ENCODE measurements at places on chromosomes 4 and X.

GRCh38 chr4:174474457-174475075, 47.7 kb downstream of the HPGD start:
- DNase-seq, result no peak

- no peak for DNase-seq
These were observed 399.9 kb downstream of the GASK1B start for GRCh38 chr4:157772907-157773306.

DNA sequence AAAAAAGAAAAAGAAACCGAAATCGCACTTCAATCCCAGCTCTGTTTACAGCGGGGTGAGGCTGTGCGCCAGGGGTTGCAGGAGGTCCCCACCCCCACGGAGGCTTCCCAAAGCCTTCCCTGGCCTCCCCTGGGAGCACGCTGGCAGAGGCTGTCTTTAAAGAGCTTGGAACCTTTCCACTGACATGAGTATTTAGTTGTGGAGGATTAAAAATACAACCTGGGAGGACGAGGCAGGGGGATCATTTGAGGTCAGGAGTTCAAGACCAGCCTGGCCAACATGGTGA, 69.1 kb downstream of the PPP2R2C start:
- DNase-seq, result no peak

GRCh38 chr4:183907871-183908683, 3.0 kb downstream of the STOX2 start:
- no peak for DNase-seq

GRCh38 chr4:8082517-8083055, 76.0 kb downstream of the ABLIM2 start:
- no peak for DNase-seq

DNA sequence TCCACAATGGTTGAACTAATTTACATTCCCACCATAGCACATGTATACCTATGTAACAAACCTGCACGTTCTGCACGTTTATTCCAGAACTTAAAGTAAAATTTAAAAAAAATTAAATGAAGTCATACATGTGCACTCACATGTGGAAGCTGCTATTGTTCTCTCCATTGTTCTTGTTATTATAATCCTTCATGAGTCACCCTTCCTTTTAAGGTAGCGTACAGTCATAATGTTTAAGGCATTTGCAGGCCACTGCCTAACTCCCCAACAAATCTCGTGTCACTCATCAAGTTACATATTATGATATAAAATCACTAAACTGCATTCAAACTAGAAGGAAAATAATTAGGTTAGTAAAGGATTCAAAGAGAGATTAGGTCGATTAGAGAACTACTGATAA, 63.6 kb downstream of the SLC7A11 start:
- no peak for DNase-seq

DNA sequence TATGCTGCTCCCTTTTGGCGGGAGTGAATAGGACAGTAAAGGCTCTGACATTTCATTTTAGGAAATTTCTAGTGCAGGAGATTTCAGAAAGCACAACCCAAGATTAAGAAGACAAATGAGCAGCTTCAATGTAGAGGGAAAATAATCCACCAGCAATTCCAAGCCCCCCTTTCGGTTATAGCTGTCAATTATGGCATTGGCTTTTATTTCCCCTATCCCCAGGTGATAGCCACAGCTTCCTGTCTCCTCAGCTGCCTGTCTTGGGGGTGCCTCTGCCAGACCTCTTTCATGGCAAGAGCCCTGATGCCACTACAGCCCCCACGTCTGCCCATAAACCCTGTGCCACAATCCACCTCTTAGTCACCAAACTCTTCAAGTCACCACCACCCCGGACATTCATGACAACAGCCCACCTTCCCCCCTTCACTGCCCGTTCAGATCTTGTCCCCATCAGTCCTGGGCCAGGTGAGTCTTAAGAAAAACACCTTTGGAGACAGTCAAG, 48.4 kb upstream of the CLNK start:
- DNase-seq, result no peak

DNA sequence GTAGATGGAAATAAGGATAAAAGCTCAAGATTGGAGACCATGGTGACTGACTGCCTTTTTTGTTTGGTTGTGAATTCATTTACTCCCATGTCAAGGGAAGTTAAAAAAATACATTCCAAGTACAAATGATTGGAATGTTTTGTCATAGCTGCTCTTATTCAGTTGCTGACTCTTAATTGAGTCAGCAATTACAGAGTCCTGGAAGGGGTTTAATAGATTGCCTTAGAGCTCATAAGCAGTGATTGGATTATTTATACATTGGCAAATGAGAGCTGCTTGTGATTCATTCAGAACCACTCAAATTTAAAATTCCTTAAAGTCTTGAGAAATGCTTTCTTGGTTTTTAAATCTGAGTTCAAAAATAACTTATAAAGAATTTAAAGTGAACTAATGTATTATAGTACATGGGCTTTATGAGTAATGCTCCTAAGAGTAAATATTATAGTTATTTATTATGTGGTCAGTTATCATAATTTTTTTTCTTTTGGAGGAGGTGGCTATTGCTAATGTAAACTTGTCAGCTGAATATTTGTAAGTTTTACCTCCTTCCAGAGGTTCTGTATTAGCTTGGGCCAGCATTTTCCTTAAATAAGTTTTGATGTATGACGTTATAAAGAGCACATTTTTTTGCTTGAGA, 13.6 kb downstream of the JADE1 start:
- DNase-seq, result no peak

DNA sequence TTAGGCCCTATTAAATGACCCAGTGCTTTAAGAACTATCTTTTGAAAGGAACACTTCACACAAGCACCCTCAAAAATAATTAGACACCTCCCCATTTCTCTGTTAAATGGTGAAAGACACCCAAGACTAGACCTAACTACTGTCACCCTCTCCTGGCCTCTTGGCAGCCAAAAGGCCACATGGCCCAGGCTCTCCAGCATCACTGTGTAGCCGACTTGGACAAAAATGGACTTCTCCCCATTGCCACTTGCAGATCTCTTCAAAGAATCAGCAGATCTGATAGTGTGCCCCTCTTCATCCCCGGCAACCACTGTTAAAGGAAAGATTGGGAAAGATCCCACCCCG, 2.0 kb downstream of the MID1IP1 start:
- no peak for DNase-seq

DNA sequence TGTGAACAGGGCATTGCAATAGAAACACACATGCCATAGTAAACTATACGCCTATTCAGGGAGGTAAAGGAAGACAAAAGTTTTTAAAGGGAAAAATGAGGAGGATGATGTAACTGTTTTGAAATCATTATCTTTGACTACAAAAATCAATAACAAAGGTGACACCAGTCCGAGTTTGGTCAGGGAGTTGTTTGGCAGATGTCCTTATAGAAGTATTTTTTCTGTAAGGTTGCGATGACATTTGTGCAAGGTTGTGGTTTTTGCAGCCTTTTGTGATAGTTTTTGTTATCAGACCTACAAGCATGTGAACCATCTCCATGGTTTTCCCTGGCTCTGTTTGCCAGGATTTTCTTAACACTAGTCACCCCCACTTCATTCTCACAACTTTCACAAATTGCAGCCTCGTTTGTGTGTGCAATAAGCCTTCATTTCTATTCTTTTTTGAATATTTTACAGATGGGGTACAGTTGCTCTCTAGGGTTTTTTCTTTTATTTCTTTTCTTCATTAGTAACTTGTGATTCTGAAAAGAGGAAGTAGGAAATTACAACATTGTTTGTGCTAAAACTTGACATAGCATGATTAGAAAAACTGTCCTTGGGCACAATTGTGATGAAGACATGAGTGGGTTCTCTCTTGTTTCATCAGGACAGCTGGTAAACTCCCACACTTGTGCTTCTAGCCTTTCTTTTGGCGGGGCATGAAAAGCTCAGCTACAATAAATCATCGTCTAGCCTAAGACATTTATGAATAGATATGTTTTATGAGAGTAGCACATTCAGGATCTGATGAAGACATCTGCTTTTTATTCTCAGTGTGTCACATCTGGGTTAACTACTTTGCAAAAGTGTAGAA, 60.2 kb upstream of the PNPLA4 start:
- no peak for DNase-seq

DNA sequence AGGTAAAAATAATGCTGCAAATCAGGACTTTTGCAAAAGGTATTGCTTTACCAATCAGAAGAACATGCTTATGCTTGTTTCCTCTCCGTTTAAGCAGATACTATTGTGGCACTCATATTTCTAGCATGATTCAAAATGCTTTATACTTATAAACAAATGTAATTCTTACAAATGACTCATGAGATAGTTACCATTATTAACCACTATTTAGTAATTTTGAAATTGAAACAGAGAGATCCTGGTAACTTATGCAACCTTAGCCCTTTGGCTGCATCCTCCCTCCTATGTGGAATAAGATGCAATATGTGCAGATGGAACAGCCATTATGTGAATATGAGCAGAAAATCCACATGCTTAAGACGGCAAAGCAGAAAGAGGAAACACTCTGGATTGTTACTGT, 164.7 kb downstream of the PCDH18 start:
- no peak for DNase-seq

GRCh38 chrX:72532366-72532765, 40.3 kb downstream of the HDAC8 start:
- DNase-seq, result no peak

DNA sequence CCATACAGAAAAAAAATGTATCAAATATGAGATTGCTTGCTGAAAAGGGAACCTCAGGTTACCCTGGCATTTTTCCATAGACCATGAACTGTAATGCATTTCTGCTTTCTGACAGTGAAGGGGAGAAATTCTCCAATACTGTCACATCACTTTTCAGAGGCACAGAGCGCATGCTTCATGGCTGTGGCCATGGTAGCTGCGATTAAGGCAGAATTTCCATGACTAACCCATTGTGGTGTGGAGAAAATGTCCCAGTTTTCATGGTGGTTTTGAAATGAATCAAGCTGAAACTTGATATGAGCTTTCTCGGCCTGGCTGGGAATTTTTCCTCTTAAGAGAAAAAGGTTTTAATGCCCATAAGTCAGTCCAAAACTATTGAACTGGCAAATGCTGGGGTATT, 39.5 kb upstream of the MAP3K15 start:
- DNase-seq, result no peak

GRCh38 chr4:145154573-145154972, 25.8 kb downstream of the OTUD4 start:
- no peak for DNase-seq

Measured in activated CD8-positive, alpha-beta memory T cell treated with anti-CD3 and anti-CD28 coated beads for 1 hour (primary cell).